ENCODE measurements at places on chromosomes 2 and 18. TPM values are rescaled to one million over a fixed set of nuclear protein-coding genes. Genes with fewer than 3 reads are reported as not detected.
A peak's percentile ranks its signal among the peaks of the same experiment; 100 is the strongest.

MC5R gene
- not detected for polyA plus RNA-seq

GNAL gene
- 0.76 TPM for polyA plus RNA-seq

CFC1 gene
- polyA plus RNA-seq = 0.08 TPM

NHEJ1 gene
- 17.0 TPM for polyA plus RNA-seq

MAL gene
- polyA plus RNA-seq = 2.3 TPM

- DNase-seq = no peak
These were observed 447.6 kb upstream of the CHST9 start for GRCh38 chr18:27632706-27633105.

- DNase-seq = no peak
These were observed 287.4 kb upstream of the TCF4 start for GRCh38 chr18:55875371-55875901.

DNA sequence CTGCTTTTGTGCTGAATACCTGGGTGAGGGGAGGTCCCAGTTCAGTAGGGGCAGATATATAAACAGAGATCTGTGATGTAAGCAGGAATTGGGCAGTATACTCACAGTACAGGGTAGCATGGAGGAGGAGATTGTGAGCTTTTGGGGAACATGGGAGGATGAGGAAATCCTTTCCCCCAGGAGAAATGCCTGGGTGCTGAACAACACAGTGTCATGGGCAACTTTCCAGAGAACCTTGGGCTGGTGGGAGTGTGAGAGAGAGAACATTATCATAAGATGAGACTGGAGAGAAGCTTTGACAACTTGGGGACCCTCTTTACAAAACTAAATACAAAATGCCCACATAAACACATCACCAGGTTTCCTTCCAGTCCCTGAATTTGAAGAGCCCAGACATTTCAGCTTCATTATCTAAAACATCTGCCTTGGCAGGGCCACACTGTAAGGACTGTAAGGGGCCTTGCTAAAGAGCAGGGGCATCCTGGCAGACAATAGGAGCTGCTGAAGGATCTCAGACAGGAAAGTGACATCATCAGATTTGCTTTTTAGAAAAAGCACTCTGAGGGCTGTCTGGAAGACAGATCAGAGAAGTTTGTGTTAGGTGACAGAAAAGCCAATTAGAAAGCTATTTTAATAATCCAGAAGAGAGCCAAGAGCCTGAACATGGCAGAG is 303.1 kb upstream of the FBXO11 start:
- DNase-seq = no peak

DNA sequence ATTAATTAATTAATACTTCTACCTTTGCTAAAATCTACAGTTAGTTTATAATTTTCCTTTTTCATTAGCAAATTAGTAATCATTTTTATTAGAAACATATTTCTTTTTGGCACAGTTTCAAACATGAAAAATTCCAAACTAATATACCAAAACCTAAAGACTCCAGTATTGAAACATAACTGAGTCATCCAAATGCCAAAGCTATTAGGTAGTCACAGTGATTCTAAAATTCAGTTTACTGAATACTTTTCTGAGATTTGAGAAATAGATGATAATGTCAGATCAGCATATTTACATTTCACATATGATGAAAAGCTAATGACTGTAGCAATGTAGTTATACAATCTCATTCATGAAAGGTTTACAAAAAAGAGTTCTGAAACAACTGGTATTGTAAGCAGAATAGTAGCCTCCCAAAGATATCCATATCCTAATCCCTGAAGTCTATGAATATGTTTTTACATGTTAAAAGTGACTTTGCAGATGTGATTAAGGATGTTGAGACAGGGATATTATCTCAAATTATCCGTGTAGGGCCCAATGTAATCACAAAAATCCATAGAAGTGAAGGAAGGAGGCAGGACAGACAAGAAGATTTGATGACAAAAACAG is 680.2 kb upstream of the CHAC2 start:
- DNase-seq = no peak

DNA sequence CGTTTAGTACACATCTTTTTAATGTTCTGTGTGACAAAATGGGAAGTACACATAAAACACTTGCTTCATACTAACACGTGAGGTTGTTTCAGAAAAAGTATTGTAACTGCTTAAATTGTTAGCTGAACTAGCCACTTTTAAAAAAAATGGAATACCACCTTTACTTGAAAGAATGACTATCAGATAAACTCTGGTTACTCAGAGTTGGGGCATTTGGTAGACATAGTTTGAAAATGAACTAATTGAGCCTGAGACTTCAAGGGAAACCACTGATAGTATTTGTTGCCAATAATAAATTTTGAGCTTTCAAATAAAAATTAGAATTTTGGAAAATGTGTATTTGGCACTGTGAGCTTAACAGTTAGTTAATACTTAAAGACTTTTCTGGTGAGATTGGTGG is 103.0 kb upstream of the FBXO11 start:
- DNase-seq = no peak

- no peak for DNase-seq
These were observed 136.4 kb downstream of the THSD7B start for GRCh38 chr2:136901732-136902131.

DNA sequence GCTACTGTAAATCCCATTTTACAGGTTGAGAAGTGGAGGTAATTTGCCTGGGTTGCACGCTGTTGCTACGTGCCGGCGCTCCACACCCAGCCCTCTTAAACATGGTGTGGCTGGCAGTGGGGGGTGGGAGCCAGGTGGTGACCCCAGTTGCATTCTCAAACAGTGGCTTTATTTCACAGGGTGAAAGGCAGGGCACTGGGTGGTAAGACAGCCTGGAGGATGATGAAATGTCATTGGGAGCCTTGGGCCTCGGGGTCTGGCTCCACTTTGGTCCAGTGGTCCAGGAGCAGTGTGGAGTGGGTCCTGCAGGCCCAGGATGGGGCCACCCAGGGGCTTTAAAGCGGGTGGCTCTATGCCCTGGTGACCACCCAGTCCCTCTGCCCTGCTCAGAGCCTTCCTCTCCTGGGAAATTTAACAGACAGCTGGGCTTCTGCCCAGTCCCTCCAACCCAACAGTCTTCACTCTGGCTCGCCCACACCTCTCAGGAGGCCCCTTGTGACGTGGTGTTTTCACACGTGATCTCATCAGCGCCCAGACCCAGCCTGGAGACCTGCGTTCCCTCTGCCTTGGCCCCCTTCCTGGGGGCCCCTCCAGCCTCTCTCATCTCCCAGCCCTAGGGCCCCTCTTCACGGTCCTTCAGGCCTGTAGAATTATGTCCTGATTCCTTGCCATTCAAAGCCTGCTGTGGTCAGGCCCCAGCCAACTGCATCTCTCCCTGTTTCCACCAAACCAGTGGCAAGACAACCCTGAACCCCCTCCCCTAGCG is 92.5 kb downstream of the INHBB start:
- DNase-seq = no peak

DNA sequence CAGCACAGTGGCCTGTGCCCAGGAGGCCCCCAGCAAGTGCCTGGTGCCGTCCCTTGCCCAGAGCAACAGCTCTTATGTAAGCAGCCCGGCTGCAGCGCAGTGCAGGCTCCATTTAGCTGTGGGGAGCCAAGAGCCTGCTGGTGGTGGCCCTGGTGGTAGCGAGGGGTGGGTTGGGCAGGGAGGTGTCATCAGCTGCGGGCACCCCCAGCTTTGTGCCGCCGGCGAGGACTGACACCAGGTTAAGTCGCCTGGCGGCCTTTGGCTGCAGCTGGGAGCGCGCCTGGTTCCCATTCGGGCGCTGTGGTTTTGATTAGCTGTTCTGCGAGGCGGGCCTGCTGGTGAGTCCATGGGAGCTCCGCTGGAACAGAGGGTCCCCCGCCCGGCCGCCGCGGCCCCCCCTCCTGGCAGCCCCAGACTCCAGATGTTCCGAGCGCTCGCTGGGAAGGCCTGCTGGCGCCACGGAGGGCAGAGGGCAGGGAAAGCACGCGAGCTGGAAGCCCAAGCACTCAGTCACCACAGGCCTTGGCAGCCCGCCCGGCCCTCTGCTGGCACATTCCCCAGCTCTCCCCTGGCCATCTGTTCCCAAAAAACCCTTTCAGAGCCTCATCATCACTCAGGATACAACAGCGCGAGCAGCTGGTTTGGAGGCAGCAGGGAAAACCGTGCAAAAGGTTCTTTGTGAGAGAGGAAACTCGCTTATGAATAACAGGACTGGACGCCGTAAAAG is 18.4 kb downstream of the ATOH8 start:
- peak; percentile 98 for DNase-seq

DNA sequence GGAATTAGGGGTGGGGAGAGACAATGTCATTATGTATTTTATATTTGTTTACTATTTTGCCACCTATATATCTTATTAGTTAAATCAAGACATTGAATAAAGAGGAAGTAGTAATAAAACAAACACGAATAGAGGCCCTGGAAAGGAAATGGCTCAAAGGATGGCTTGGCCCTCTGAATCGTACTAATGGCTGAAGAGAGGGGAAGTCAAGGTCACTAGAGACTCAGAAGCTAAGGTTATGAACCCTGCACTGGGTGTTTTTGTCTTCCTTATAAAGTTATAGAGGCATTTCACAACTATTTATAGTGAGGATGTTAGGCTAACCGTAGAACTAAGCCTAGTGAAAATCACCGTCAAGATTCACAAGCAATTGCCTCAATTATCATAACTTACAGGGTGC is 685.9 kb downstream of the ARHGAP15 start:
- no peak for DNase-seq

GRCh38 chr2:212709280-212709679 is 170.7 kb upstream of the ERBB4 start:
- DNase-seq = no peak

DNA sequence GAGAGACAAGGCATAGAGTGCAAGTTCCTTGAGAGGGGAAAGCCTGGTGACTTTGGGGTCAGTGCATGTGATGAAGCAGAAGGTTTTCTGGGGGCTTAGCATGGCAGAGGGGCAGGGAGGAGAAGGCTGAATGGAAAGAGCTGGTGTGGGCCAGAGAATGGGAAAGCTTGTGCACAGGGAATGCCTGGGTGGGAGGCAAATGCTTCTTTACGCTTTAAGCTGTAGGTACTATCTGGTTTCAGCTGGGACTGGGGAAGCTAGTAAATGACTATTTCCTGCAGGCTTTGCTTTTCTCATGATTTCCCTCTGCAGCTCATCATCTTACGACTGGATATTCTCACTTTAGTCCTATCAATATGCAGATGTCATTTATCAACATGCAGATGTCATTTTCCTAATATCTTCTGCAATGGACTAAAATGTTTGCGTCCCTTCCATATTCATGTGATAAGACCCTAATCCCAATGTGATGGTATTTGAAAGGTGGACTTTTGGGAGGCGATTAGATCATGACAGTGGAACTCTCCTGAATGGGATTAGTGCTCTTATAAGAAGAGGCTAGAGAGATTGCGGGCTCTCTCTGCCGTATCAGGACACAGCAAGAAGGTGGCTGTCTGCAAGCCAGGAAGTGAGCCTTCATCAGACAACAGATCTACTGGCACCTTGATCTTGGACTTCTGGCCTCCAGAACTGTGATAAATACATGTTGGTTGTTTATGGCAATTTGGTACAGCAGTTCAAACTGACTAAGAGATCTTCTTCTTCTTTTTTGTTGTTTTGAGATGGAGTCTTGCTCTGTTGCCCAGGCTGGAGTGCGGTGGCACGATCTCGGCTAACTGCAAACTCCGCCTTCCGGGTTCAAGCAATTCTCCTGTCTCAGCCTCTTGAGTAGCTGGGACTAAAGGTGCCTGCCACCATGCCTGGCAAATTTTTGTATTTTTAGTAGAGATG is 50.1 kb downstream of the MYCN start:
- no peak for DNase-seq

DNA sequence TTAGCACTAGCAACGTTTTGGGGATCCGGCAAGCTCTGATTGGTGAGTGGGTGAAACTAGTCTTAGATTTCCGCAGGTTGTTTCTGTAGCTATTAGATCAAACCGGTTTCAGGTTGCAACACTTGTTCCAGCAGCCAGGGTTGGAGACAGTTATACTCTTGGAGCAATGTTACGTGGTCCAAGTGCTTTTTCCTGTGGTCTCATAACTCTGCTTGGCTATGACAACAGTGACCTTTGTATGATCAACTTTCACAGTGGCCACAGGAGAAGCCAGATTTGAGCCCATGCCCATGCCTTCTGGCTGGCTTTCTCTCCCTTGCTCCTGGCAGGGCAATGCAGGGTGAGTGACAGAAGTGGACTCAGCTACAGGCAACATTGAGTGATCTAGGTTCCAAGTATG is 84.5 kb upstream of the TAF1B start:
- DNase-seq = peak; percentile 39

GRCh38 chr2:133171393-133172004 is 396.8 kb downstream of the NCKAP5 start:
- no peak for DNase-seq

GRCh38 chr2:121833358-121833723 is 77.9 kb downstream of the TSN start:
- DNase-seq = no peak

DNA sequence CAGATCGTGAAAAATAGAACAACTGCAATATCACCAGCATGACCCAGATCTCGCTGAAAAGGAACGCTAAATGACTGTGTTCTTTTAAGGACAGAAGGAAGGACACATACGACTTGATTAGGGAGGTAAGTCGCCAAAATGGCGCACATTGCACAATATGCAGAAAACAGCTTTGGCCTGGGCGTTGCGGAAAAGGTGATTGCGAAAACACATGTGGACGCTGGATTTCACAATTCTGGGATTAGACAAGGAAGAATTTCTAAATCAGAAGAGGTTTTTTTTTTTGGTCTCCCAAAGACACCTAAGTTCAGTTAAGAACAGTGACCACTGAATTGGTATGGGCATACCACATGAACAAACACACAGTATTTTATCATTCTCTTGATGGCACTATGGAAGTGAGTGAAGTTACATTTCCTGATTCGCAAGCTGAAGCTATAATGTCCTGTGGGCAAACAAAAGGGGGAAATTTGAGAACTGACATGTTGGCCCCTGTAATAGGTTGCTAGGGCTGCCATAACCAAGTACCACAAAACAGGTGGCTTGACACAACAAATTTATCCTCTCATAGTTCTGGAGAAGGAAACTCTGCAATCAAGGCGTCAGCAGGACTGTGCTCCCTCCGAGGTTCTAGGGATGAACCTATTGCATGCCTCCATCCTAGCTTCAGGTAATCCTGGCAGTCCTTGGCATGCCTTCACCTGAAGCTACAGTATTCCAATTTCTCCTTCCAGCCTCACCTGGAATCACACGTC is 25.8 kb upstream of the ERICH2 start:
- DNase-seq = no peak

Measured in heart left ventricle (tissue), 16 donors.